Left renal cortex interstitium (tissue), 4 donors: ENCODE measurements at places on chromosomes 12 and 14. TPM values are rescaled to one million over a fixed set of nuclear protein-coding genes. Genes with fewer than 3 reads are reported as not detected.

Gene IL26
- polyA plus RNA-seq, result not detected

Gene MARCHF9
- 20.8 TPM for polyA plus RNA-seq

Gene SMCO2
- 0.72 TPM for polyA plus RNA-seq

Gene PLEKHH1
- 85.5 TPM for polyA plus RNA-seq

Gene PLEKHD1
- polyA plus RNA-seq, result 6.6 TPM

Gene KRT3
- polyA plus RNA-seq, result not detected

Gene E2F7
- polyA plus RNA-seq, result 6.4 TPM

Gene GCN1
- 59.4 TPM for polyA plus RNA-seq

Gene SERPINA1
- 83.3 TPM for polyA plus RNA-seq

GRCh38 chr12:115232455-115233156, 548.6 kb upstream of the TBX3 start:
- DNase-seq, result no peak

GRCh38 chr12:50215033-50215432, 47.9 kb upstream of the CERS5 start:
- no peak for DNase-seq

GRCh38 chr14:36916668-36917067, 255.0 kb downstream of the PAX9 start:
- DNase-seq, result no peak

- no peak for DNase-seq
Observed at GRCh38 chr14:76900682-76901081, 74.5 kb downstream of the LRRC74A start.

DNA sequence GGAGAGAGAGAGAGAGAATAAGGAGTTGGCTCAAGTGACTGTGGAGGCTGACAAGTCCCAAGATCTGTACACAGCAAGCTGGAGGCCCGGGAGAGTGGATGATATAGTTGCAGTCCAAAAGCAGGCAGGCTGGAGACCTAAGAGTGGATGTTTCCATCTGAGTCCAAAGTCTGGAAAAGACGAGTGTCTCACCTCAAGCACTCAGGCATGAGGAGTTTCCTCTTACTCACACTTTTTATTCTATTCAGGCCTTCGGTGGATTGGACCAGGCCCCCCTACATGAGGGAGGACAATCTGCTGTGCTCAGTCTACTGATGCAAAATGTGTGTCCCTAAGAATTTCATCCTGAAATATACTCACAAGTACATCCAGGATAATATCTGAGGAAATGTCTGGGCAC, 484.6 kb downstream of the VRK1 start:
- DNase-seq, result no peak

GRCh38 chr14:46369391-46369790, 282.2 kb downstream of the RPL10L start:
- DNase-seq, result no peak

DNA sequence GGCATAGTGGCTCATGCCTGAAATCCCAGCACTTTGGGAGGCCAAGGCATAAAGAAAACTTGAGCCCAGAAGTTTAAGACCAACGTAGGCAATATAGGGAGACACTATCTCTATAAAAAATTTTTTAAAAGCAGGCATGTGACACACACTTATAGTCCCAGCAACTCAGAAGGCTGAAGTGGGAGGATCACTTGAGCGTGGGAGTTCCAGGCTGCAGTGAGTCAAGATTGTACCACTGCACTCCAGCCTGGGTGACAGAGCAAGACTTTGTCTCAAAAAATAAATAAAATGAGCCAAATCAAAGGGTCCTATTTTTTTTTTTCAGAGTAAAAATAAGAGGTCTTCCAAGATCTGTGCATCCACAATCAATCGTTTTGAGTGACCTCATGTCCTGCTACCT, 237.6 kb downstream of the SLC16A7 start:
- DNase-seq, result no peak

GRCh38 chr14:102927878-102928411, 5.5 kb downstream of the AMN start:
- no peak for DNase-seq

GRCh38 chr12:102990419-102990818, 32.9 kb downstream of the ASCL1 start:
- no peak for DNase-seq

DNA sequence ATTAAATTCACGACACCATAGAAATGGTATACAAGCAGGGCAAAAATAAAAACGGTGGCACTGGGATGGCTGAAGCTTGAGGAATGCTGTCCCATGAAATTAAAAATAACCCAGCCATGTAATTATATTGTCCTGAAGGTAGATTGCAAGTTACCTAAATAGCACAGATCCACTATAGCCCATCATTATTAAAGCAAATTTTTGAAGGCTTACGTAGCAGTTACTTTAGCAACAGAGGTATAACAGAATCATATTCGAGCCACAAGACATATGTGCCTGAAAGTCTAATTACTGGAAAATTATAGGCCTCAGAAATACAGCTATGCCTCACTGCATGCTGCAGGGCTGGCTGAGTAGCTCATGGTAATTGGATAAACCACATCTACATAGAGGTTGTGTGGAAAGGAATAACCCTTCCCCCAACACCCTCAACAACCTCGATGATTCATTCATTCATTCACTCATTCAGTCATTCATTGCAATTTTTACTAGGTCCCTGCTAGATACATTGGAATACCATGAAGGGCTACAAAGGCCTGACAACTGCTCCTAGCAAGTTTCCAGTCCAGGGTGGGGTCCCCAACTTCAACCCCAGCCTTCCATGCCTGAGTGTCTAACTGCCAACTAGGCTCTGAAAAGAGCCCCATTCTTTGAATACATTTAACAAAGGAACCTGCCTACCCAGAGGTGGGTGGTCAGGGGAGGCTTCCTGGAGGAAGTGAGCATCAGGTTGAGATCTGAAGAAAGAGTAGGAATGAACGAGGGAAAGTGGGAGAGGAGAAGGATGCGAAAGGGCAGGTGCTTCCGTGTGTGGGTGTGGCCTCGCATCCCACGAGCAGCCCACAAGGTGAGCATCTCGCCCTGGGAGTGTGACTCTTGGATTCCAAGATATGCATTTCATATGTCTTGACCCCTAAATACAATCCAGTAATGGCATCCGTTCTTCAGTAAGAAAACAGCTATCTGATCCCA, 18.0 kb upstream of the CMKLR1 start:
- DNase-seq, result no peak

- DNase-seq, result no peak
Observed at GRCh38 chr12:117525766-117526165, 164.3 kb upstream of the NOS1 start.

GRCh38 chr14:75911883-75912282, 69.9 kb downstream of the TGFB3 start:
- no peak for DNase-seq

DNA sequence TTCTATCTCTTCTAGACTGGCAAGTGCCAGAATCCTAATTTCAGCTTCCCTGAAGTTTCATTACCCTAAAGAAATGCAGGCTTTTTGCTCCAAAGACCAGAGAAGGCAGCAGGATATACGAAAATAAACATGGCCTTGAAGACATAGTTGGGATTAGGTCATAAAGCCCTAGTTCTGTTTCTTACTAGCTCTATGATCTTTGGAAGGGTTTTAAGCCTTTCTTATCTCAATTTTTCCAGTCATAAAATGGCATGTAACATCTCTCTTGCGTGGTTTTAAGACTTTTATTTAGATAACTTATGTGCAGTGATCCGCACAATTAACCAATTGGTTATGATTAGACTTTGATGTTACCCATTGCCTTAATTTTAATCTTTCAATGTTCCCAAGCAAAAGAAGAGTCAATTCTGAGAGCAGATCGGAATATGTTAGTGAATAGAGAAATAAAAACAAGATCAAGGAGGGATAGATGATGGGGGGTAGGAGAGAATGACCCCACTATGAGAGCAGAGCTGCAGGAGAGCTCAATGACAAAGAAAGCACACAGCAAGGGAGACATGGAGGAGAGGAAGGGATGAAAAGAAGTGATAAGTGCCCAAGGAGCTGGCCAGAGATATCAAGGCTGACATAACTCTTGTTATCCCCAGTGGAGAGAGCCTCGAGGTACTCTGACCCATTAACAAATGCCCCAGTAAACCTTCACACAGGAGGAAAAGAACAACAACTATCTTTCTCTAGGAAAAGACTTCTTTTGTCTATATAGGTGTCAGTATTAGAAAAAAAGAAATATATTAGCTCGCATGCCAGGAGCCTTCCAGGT, 53.0 kb upstream of the ANP32D start:
- DNase-seq, result no peak

GRCh38 chr12:83172866-83173649, 486.4 kb downstream of the TMTC2 start:
- no peak for DNase-seq

- DNase-seq, result no peak
Observed at GRCh38 chr14:53872681-53873089, 83.9 kb downstream of the BMP4 start.

GRCh38 chr14:86613786-86614185, 1083.8 kb downstream of the FLRT2 start:
- DNase-seq, result peak; percentile 62

DNA sequence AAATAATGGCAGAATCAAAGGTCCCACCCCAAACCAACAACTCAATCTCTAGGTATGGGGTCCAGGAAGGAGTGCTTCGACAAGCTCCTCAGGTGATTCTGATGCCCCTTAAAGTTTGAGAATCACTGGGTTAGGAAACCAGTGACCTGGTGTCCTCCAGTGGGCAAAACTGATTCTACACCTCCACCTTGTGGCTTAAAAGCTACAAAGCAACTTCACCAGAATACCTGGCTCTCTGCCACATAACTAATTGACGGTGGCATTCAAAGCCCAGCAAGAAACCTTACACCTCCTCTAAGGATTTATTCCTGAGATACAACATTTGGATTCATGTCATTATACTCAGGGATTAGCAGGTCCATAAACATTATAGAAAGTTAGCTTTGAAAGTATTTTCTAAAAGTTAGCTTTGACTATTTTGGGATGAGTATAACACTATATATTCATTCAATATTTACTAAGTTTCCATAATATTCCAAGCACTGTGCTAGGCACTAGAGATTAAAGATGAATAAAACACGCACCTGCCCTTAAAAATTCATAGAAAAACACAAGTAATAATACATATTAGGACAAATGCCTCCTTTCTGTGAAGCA, 45.4 kb downstream of the DCAF5 start:
- no peak for DNase-seq

DNA sequence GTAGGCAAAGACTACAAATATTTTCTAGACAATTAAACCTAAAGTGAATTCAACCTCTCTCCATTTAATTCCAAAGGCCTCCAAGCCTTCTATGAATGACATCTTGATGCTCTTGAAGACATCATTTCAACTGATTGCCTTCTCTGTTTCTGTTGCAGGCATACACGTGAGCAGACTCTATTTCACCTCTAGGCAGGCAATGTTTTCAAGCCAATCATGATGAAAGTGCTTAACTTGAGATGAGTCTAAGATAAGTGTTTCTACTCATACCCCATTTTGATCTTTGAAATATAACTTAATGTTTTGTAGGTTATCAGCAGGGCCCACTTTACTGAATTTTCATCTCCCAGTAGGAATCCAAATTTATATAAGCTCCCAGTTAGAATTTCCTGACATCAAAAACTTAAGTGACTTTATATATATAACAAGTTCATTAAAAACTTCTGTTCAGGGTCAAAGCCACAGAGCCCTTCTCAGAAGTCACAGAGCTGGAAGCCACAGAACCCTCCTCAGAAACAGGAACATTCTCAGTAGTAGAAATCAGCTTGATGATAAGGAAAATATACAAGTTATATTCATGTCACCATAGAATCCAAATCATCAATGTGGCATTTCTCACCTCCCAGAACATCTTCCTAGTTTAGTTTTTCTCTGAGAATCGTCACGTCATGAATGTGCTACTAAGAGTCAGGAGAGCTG, 108.5 kb downstream of the PHLDA1 start:
- DNase-seq, result no peak

DNA sequence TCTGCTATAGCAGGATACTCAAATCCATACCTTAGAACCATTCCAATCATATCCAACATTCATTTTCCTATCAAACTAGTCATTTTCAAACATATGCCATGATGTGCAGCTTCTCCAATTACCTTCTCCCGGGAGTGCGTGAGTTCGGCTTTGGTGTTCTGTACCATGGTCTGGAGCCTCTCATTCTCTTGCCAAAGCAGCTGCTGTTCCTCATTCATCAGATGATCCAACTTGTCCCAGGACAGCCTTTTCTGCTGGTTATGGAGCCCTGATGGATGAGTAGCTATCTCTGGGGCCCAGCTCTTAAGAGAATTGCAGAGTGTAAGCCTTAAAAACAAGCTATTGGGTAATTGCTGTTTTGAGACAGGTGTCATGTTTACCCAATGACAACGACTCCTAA, 71.1 kb upstream of the SAV1 start:
- no peak for DNase-seq

DNA sequence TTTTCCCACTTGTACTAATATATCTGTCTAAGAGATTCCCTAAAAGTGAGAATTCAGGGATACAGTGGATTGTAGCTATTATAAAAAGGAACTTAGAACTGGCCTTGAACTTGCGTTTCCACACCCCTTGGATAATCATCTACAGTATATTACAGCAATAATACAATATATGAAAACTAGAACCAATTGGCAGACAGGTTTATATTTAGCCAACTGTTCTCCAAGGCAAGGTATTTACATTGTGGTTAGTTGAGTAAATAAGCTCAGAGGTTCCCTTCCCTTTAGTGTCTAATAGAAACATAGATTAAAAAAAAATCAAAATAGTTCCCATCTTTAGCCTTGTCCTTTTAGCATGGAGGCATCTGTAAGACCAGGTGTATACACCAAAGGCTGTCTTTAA, 42.1 kb downstream of the LIMA1 start:
- no peak for DNase-seq

DNA sequence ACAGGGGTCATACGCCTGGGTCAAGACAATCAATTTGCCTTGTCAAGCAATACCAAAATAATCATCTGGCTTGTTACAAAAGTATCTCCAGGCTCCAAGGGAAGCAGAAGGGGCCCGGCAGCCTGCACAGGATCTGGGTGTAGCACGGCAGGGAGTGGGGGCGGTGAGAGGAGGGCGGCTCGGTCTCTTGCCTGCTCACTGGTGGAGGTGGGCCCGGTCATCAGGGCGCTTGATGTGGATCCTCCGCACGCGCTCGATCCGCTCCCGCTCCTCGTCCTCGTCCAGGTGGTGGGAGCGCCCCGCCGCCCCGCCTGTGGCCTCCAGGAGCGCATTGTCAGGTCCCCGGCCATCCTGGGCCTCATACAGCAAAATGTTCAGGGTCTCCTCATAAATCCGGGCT, 25.7 kb downstream of the KCTD10 start:
- no peak for DNase-seq

- no peak for DNase-seq
Observed at GRCh38 chr14:84610086-84610485, 919.9 kb upstream of the FLRT2 start.
